AG09319 (cell line): ENCODE measurements at places on chromosomes 11 and 22.

GRCh38 chr11:44319552-44320288, 9.8 kb upstream of the ALX4 start:
- DNase-seq: no peak

DNA sequence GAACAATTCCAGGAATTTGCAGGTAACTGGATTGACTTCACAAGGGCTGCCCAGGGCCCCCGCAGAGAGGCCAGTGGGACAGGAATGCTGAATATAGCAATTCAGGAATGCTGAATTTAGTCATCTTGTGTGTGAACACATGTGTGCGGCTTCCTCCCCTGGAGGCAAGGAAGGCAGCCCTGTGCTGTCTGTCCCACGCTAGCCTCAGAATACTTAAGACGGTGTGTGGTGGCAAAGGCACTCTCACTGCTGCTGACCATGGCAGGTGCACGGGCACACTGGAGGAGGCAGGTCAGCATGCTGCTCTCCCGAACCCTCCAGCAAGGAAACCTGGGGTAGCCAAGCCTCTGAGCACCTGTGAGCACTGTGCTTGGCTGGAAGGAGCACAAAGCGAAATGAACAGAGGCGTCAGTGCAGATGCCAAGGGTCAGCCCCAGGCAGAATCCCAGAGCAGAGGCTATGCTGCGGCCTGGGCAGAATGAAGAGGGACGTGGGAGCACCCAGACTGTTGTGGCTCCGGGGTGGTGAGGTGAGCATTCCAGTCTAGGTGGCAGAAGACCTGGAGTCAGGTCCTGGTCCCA, 2.7 kb downstream of the GNAZ start:
- no peak for DNase-seq

DNA sequence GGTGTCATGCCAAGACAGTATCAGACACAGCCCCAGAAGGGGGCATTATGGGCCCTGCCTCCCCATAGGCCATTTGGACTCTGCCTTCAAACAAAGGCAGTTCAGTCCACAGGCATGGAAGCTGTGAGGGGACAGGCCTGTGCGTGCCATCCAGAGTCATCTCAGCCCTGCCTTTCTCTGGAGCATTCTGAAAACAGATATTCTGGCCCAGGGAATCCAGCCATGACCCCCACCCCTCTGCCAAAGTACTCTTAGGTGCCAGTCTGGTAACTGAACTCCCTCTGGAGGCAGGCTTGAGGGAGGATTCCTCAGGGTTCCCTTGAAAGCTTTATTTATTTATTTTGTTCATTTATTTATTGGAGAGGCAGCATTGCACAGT, 14.6 kb downstream of the IL10RA start:
- DNase-seq: no peak

DNA sequence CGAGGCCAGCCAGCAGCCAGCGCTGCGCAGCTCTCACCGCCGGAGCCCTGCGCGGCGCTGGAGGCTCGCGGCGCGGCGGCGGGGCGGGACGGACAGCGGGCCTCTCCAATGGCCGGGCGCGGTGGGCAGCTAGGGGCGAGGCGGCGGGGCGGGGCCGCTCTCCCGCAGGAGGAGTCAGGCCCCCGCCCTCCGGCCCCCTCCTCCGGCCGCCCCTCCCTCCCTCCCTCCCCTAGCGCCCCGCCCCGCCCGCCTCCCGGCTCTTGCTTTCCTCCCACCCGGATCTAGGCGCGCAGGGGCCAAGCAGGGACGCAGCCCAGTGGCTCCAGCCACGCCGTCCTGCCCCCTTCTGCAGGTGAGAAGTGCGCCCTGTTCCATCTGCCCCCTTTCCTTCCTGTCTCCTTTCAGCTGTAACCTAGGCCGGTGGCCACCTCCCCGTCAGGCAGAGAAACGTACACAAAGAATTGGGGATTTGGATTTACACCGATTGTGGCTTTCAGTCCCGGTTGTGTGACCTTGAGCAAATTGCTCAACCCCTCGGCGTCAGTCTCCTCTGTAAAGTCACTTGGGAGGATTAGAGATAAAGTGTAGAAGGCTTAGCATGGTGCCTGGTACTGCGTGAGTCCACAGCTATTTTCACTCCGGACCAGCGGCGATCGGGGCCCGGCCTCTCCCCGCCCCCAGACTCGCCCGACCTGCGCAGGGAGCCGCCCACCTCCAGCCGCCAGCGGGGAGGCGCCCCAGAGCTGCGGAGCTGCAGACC, at the start of gene FZD4:
FZD4 (minus strand) TSS at position 35 of the 760 bp plus-strand sequence. CDS start 310 bp downstream, outside the sequence.
- DNase-seq: peak; percentile 72

DNA sequence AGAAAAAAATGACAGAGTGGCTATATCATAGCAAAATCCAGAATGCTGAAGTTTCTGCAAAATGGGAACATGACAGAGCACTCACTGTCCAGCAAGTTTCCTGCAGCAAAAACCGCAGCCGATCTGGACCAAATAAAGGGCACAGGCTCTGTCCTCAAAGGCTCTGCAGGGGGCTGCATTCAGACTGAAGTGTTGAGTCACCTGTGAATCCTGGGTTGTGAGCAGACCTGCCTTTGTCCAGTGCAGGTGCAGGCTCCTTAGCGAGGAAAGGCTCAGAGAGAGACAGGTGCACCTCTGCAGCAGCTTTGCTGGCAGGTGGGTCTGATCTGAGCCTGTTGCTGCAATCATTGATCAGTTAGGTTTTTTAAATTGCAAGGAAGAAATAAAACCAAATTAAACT, 29.3 kb upstream of the NFAM1 start:
- DNase-seq: no peak

GRCh38 chr11:84316866-84317555, 1030.8 kb upstream of the CCDC90B start:
- no peak for DNase-seq

DNA sequence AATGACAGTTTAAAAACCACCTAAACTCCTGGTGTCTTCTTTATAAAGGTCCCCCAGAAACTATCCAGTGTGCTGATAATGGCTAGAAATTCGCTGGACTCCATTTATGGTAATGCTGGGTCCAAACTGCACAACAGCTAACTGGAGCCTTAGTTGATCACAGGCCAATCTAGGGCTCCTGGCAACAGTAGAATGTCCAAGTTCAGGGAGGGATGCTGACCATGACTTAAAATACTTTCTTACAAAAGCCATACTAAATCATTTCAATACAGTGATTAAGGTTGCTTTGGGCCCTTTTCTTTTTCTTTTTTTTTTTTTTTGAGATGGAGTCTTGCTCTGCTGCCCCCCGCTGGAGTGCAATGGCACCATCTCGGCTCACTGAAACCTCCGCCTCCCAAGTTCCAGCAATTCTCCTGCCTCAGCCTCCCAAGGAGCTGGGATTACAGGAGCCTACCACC, 14.5 kb upstream of the GAB2 start:
- no peak for DNase-seq

GRCh38 chr22:27537501-27537900, 264.1 kb downstream of the MN1 start:
- no peak for DNase-seq

- DNase-seq: no peak
Measured at GRCh38 chr11:115420505-115420904, 83.7 kb downstream of the CADM1 start.

DNA sequence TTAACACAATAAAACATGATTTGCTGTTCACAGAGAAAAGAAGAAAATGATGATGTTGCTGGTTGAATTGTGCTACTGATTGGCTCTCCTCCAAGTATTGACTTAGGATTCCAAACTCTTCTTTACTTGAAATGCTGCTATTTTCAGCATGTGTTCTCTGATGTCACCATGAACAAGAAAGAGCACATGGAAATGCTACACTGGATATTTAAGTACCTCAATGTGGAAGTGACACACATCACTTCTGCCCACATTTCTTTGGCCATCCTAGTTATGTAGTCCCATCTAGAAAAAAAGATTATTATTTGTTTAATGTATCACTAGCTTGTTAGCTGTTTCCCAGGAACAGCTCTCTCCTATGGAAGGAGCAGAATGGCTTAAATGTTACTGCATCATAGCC, 27.2 kb downstream of the OR52B2 start:
- DNase-seq: no peak
